ENCODE measurements at places on chromosomes 2 and 18.

DNA sequence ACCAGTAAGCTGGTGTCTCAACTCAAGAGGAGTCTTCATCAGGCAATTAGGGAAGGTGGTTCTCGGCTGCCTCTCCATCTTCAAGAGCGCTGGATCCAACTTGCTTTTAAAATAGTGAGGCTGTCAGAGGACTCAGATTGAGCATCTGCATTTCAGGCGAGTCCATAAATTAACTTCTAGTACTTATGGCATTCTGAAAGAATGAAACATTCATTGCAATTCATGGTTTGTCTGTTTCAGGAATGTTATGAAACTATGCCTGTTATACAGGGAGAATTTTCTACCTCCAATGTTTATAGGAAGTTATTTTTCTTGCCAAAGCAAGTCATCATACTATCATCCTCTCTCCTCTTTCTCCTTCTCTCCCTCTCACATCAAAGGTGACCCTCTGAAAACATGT lies 883.2 kb downstream of the SLC4A3 start:
- no peak for DNase-seq

- no peak for DNase-seq
These were observed 787.6 kb upstream of the GCFC2 start for GRCh38 chr2:76498360-76498759.

DNA sequence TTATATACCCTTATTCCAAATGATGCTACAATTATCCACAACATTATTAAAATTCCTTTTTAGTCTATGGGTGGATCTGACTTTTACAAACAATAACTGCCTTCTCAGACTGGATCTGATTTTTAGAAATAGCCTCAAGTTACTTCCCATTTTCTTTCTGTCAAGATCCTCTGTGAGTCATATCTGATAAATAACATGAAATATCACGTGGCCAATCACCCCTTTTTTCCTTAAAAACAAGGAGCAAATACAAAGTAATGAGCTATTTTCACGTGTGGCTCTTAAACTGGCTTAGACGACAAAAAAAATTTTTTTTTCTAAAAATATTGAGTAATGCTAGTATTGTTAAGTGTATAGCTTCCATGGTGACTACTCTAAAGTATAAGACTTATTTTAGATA lies 6.7 kb downstream of the PELI1 start:
- DNase-seq, result no peak

DNA sequence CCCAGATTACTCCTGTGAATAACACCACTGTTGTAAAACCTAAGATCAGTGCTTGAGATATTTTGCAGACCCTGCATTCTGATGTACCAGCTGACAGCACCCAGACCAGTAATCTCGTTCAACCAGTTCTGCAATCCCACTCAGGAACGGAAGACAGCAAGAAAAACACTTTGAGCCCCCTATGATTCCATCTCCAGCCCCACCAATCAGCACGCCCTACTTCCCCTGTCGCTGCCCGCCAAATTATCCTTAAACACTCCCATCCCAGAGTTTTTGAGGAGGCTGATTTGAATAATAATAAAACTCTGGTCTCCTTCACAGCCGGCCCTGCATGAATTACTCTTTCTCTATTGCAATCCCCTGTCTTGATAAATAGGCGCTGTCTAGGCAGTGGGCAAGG lies 173.9 kb upstream of the CDH2 start:
- DNase-seq, result no peak

GRCh38 chr18:32040936-32041335 lies 22.3 kb downstream of the RNF125 start:
- DNase-seq, result no peak

DNA sequence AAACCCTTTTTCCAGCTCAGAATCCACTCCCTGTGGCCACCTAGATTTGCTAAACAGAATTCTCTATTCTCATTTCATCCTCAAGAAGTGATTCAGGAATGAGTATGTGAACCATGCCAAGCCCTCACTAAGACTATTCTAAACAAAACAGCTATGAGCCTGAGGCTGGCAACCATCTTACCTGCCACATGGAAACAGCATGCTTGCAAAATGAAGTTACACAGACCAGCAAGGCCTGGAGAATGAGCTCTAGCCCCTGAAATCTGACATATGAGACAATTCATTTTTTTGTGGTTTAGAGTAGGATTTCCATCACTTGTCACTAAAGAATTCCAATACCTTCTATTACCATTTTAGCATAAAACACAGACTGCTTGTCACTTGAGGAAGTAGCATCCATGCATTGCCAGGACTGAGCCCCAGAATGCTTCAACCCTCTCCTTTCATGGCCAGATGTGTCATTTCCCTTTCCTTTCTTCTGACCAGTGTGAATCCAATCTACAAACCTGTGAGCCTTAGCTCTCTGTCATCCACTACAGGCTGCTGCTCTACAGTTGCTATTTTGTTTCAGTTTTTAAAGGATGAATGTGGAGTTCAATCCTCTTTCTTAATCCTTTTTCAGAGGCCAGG lies 744.3 kb upstream of the ACVR2A start:
- no peak for DNase-seq

GRCh38 chr2:208064220-208064961 lies 39.1 kb upstream of the PLEKHM3 start:
- DNase-seq, result no peak

- DNase-seq, result no peak
These were observed 72.2 kb downstream of the COA5 start for GRCh38 chr2:98535971-98536677.

DNA sequence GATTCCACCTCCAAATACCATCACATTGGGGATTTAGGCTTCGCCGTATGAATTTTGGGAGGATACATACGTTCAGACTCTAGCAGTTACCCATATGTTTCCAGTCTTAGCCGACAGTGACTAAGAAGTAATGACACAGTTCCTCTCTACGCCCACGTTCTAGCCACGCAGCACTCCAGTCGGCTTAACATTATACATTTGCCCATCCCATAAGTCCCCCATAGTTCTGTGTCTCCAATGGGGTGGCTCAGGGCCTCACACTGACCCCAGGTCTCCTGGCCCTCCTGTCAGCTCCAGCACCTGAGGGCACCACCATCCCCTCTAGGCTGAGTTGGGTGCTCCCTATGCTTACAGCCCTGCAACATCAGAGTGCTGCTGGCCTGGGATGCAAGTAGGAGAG lies 18.4 kb upstream of the CNDP2 start:
- DNase-seq, result no peak

GRCh38 chr18:64165906-64166305 lies 17.0 kb upstream of the LINC00305 start:
- no peak for DNase-seq

GRCh38 chr18:5975111-5976002 lies 80.0 kb upstream of the TMEM200C start:
- no peak for DNase-seq

DNA sequence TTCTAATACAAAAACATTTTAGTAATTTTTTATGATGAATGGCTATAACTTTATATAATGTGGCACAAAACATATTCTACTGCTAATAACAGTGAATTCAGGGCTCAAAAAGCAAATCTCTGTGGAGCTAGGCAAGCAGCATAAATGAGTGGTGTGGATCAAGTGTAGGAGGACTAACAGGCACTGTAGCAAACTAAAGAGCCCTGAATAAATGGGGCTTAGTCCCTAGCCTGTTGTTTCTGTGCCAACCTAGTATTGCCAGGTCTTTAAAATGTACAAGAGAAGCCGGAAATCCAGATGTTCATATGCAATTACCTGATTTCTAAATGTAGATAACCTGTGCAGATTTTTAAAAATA lies 18.5 kb downstream of the REL start:
- DNase-seq, result no peak

- no peak for DNase-seq
These were observed 210.4 kb upstream of the BOD1L2 start for GRCh38 chr18:56936457-56936856.

GRCh38 chr2:37556256-37556655 lies 115.2 kb downstream of the CDC42EP3 start:
- no peak for DNase-seq

DNA sequence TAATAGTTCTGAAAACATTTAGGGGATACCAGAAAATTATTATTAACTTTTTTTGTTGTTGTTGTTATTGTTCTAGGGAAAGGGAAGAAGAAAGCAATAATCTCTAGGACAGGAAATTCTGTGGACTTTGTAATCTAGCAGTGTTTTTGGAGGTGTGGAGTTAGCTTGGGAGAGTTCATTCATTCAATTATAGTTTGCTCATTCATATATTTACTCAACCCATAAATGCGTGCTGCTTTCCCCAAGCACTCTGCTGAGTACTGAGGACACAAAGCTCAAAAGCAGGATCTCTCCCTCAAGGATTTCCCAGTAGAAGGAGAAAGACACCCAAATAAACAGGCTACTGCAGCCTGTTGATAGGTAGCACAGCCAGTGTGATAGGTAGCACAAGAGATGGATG lies 984.3 kb downstream of the BCL11A start:
- DNase-seq, result no peak

- no peak for DNase-seq
These were observed 10.0 kb upstream of the GBX2 start for GRCh38 chr2:236177967-236178889.

- DNase-seq, result no peak
These were observed 204.6 kb downstream of the MTX2 start for GRCh38 chr2:176473851-176474250.

GRCh38 chr18:31683106-31683505 lies 1.3 kb downstream of the B4GALT6 start:
- DNase-seq, result no peak

DNA sequence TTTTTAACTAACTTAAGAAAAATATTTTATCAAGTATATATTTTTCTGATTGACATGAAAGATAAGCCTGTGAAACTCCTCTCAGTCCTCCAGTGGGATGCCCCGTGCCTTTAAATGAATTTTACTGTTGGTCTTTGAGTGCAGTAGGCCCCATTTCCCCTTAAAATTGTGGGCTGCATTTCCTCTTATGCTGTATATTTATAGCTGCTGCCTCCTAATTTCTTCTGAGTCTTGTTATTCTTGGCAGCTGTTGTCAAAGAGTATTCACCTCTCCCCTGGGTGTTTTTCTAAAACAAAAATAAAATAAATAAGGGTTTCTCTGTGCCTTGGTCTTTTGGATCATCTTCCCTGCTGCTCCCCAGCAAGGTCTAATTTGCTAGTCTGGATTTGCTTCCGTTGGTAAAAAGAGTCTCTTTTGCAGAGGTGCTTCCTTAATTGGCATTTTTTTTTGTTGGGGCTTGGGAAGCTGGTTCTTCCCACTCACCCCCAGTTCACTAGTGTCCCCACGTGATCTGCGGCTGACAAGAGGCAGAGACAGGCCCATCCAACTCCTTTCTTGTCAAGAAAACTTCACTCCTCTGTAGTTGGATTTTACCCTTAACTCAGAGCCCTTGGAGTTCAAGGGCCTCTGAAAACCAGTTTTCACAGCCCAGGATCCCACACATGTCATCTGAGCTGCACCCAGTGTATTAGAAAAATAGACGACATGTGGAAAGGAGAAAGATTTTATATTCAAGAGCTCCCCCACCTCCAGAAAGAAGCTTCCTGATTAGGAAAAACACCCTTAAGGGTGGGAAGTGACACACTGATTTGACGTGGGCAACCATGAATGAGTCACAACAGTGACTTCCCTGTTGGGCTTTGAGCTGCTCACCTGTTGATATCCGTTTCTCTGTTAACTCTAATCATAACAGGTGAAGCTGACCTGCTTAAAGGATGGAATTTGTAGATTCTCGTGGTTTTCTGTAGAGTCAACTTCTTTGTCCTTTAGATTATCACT lies 431.5 kb downstream of the DCDC2C start:
- DNase-seq, result no peak

DNA sequence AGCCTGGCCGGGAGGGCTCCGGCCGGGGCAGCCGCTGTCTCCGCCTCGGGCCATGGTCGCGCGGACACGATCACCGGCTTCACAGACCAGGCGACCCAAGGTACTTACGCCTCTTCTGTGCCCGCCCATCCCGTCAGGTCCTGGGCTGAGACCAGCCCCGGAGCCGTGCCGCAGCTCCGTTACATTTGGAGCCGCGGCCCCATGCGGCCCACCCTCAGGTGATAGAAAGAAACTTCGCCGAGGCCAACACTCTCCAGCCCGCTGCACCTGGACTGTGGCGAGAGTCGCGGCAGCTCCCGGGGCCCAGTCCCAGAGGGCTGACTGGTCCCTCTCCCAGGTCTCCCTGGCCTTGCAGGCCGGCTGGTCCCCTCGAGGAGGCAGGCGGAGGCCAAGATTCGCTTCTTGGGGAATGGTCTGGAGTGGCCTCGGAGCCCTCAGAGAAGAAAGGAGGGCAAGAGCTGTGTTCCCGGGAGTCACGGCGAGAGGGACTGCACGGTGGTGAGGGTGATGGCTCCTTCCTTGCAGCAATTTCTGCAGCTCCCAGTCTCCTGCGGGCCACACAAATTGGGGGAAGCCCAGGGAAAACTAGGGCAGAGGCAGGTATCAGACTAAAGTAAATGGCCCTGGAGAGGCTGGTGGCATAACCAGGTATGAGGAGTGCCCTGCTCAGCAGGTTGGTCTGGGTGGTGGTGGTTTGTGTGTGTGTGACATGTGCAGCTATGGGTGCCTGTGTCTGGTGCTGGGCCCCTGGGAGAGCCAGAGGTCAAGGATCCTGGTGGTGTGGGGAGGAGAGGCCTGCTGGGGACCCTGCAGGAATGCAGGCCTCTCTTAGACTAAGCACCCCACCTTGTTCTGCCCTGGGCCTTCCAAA lies 822 bp downstream of the GDF7 start:
- DNase-seq, result no peak

DNA sequence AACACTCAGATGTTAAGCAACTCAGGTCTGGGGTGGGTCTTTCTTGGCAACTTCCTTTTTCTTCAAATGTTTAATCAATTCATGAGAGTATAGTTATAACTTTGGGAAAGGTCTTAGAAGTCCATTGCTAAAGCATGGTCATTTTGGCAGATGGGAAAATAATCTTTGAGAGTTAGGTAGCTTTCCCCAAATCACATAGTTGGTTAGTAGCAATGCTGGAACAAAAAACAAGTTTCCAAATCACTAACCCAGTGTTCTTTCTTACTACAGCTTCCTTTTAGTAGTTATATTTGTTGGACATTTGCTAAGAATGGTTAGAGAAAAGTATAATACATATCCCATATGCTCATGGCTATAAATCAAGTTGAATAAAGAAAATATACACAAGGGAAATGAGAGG lies 185.2 kb upstream of the SLC14A2 start:
- DNase-seq, result no peak

DNA sequence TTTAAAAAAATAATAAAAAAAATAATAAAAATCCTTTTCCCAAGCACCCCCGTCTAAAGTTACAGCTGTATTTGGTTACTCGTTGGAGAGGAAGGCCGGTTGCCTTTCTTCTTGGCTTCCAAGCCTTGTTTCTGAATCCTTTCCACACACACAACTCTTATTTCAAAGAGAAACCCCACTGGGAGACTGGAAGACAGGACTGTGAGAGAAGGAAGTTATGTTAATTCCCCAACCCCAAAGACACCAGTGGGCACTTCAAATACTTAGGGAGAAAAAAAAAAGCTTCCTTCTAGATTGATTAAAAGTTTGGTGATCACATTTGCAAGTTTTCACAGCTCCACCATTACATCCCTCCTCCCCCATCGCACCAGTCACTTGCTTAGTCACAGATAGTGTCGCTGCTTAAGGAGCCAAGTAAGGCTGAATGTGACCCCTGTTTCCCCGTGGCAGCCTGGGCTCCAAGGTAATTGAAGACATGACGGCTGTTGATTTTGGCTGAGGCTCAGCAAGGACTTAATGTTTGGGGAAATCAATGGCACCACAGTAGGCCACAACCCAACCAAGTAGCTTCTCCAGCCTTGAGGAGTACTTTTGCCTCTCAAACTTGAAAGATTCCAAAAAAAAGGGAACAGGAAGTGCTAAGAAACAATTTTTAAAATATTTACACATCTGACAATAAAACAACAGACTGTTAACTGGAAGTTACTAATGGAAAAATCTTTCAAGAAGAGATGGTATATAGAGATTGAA lies 40.8 kb upstream of the FRZB start:
- no peak for DNase-seq

- no peak for DNase-seq
These were observed 199.3 kb downstream of the RNF144A start for GRCh38 chr2:7116511-7116910.

GRCh38 chr2:147204102-147204501 lies 640.7 kb upstream of the ACVR2A start:
- DNase-seq, result no peak
